Esophagus mucosa (tissue), 1 donor: ENCODE measurements at places on chromosomes 6 and 20. TPM values are rescaled to one million over a fixed set of nuclear protein-coding genes. Genes with fewer than 3 reads are reported as not detected.

DNA sequence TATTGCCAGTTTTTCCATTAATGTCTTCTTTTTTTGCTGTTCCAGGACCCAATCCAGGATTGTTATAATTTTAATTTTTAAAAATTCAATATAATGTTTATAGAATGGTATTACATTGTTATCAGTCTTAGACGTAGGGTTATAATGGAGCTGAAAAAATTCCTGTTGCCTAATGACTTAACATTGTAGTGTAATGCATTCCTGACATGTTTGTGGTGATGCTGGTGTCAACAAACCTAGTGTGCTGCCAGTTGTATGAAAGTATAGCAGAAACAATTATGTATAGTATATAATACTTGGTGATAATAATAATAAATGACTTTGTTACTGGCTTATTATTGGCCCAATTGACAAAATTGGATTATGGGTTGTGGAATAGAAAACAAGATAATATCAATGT lies 30.4 kb downstream of the KIZ start:
- no peak for ATAC-seq

DNA sequence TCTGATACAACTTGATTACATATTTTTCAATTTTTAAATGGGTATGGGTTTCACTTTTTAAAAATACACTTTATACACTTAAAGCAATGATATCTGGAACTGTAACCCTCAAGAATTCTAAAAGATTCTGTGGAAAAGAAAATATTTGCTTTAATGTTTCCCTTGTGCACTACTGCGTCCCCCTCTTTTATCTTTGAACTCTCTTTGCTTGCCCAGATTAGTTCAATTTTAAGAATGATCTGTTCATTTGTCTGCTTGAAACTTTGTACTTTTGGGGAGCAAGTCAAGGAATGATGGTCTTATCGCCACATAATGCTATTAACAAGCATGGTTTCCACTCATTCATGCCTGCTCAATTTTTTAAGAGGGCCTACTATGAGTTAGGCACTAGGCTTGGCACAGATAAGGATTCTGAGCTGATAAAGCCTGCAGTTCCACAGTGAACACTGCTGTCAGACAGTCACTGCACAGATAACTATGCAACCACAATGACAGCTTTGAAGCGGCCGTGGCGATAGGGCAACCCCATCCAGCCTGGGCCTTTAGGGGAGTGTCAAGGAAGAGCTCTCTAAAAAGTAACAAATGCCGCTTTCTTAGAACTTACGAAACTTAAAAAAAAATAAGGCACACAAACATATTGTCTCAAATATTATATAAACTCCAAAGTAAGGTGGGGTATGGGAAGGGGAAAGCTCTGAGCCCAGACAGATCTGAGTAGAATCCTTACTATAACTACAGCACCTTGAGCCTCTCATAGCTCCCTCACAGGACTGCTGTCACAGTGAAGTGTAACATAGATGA lies 29.7 kb downstream of the FYN start:
- no peak for ATAC-seq

DNA sequence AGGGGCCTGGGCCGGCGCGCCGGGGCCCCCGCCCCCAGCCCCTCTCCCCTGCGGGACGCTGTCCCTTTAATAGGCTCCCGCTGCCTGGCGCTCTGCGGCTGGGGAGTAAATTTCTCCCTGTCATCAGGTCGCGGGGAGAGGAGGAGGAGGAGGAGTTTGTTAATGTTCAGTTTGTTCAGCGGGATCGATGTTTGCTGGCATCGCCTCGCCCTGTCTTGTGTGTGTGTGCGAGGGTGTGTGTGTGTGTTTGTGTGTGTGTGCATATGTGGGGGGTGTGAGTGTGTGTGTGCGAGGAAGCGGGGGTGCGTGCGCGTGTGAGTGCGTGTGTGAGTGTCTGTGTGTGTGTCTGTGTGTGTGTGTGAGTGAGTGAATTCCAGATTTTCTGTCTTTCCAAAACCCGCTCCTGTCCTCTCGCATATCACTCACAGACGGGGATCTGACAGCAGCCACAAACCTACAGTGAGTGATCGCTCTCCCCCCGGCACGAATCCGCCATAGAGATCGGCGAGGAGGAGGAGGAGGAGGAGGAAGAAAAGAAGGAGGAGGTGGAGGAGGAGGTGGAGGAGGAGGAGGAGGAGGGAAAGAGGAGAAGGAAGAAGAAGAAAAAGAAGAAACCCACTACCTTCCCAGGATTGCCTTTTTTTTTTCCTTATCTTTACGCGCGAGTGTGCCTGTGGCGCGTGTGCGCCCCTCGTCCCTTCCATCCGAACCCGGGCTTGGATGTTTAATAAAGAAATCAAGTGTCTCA lies at the start of gene TSHZ2:
Gene TSHZ2, plus strand, starts transcription at position 169 of the 748 bp plus-strand sequence. CDS start 936 bp downstream, outside the sequence.
- ATAC-seq = peak; percentile 75

DNA sequence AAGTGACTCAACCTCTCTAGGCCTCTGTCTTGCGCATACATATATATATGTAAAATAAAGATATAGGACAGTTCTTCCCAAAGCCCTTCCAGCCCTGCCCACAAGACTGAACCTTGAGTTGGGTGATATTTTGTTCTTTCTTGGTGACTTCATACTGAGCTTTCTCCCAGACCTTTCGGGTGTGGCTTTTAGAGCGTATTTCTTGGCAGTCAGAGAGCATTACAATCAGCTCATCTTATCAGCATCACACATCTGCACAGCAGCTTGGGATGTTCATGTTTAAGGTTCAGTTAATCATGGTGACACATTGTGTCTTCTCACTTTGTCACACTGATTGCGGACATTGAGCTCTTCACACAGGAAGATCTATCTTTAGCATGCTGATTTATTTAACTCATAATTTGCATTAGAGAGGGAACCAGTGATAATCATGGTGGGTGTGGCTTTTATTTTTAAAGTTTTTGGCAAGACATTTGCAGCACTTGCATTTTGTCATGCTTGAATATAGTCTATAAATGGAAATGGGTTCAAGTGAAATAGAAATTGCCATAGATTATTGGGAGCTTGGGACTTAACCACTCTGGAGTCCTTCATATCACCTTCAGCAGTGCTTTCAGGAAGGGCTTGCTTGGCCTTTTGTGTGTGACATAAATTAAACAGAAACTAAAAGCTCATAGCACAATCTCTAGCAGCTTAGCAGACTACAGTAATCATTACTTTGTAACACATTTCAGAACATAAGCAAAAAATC lies 8.3 kb downstream of the KIF3B start:
- ATAC-seq = peak; percentile 32

GRCh38 chr6:149560736-149561135 lies 5.4 kb upstream of the GINM1 start:
- ATAC-seq = peak; percentile 39

DNA sequence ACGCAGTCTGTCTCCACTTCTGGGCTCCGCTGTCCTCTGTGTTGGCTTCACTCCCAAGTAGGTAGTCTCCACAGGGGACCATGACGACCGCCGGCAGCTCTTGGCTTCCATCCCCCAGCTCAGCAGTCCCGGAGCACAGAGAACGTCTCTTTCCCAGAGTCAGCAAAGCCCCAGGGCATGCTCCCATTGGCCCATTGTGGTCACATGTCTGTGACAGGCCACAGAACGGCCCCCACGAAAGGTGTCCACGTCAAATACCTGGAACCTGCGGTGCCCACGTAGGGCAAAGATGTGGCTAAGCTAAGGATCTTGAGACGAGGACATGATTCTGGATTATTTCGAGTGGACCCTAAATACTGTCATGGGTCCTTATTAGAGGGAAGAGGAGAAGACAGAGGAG lies 438.4 kb upstream of the SULF2 start:
- no peak for ATAC-seq

BPIFA1 gene
- not detected for total RNA-seq
